ENCODE measurements at places on chromosomes 13 and 19.

GRCh38 chr19:40232949-40233810 lies 6.7 kb upstream of the CCNP start:
- DNase-seq: no peak

DNA sequence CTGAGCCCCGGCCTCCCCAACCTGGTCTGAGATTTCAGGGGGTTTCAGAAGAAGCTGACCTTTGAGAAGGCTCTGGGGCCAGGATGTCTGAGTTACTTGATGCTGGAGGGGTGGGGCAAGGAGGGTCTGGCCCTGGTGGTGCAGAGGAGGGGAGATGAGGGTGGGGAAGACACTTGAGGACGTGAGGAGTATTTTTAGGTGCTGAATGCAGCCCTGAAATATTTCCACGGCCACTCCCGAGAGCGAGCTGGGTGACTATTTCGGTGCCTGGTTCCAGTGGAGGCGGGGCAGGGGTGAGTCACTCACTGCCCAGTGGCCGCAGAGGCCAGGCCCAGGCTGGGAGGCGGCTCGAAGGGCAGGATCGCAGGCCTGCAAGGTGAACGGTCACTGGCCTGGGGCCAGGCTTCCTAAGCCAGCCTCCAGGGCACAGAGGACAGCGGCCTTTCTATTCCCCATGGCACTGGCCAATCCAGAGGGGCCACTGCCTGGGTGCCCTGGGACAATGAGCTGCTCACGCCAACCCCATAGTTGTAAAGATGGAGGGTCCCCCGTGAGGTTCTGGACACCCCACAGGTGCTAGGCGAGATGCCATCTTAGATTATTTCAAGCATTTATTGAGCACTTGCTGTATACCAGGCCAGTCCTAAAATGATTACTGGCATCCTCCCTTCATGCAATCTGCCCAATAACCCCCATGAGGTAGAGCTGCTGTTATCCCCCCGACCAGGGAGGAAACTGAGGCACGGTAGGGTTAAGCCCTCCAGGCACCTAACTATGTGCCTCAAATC lies 19.7 kb upstream of the JUND start:
- DNase-seq: no peak

- no peak for DNase-seq
These were observed 500.9 kb downstream of the MYO16 start for GRCh38 chr13:109130093-109130835.

- DNase-seq: no peak
These were observed 11.8 kb downstream of the ANO8 start for GRCh38 chr19:17322854-17323253.
